ENCODE measurements at places on chromosomes 7 and 10.

- no peak for DNase-seq
These were observed 26.3 kb downstream of the SLC26A4 start for GRCh38 chr7:107686816-107687387.

DNA sequence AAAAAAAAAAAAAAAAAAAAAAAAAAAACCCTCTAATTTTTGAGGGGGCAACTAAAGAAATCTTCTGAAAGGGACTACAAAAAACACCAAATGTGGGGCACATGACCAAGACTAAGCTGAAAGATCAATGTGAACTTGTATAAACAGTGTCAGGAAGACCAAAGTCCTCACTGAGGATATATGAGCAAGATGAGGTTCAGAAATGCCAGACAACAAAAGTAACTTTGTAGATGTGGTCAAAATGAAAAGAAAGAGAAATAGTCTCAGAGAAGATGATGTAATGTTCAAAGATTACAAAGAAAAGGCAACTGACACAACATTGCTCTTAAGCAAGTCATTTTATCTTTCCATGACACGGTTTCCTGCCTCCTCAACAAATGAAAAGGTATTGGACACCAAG is 48.7 kb upstream of the PTPRZ1 start:
- no peak for DNase-seq

- peak; percentile 79 for DNase-seq
These were observed 807.5 kb upstream of the SORCS1 start for GRCh38 chr10:107971973-107972372.

- DNase-seq = no peak
These were observed 78.1 kb downstream of the HDAC9 start for GRCh38 chr7:18573410-18574234.

GRCh38 chr7:103680161-103681144 is 234.4 kb upstream of the SLC26A5 start:
- DNase-seq = no peak

GRCh38 chr7:479115-479947 is 40.3 kb downstream of the PDGFA start:
- DNase-seq = peak; percentile 12

- DNase-seq = peak; percentile 50
These were observed 618.3 kb upstream of the AUTS2 start for GRCh38 chr7:68980011-68980410.

- DNase-seq = no peak
These were observed 193.8 kb downstream of the ABCA13 start for GRCh38 chr7:48365010-48365409.

- DNase-seq = no peak
These were observed 73.0 kb downstream of the ZRANB1 start for GRCh38 chr10:125014836-125015355.

DNA sequence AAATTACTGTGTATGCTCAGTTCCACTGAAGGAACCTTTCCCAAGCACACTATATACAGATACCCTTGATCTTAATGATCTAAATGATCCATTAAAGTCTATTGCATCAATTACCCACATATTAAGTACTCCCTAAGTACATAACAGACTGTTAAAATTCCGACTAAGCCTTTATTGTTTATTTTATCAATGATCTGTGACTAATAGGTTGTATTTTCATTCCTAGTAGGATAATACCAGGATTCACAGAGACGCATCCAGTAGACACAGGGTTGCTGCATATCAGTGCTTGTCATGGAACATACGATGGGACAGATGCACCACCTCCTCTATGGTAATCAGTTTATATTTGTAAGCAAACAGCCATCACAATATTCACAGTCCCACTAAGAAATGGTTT is 159.6 kb upstream of the SLC26A5 start:
- DNase-seq = no peak

DNA sequence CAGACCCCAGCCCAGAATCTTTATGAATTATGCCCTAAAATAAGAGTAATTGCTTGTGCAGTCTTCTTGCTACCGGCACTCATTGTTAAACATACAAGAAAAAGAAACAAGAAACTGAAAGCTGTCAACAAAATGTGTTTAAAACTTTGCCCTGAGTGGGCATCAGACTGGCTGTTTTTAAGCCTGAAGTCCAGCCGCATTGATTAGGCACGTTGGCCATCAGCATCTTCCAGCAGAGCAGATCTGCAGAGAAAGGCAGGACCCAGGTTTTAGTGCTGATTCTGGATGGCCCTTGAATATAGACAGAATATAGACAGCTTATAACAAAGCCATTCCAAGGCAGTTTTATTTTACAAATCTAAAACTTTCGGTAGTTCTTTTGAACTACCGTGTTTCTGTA is 102.8 kb downstream of the POLL start:
- no peak for DNase-seq

GRCh38 chr7:48481235-48481634 is 310.0 kb downstream of the ABCA13 start:
- no peak for DNase-seq

- DNase-seq = peak; percentile 59
These were observed 167.6 kb downstream of the AMPH start for GRCh38 chr7:38463277-38464225.

GRCh38 chr10:82815680-82816079 is 940.7 kb downstream of the NRG3 start:
- no peak for DNase-seq

DNA sequence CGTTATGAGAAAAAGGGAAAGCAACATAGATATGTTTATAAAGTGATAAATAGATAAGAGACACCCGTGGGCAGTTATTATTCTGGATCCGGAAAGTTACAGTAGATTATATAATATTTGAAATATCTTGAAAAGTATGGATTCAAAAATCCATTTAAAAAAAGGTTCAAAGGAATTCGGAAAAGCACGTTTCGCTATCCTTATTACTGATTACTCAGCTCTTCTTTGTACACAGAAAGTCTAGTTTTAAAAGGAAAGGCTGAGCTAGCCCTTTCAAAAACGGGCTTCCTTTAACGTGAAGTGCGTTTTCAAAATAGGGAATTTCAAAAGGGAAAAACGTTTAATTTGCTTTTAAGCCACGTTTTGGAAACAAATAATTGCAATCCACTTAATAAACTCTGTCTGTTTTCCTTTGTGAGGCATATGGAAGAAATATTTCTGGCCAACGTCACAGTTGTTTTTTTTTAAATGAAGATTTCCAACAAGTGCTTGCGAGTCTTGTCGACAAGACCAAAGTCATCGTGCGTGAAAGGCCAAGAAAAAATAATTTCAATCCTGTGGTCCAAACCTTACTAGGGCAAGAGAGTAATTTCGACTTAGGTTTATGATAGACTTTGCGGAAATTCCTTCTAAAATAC is 2.2 kb upstream of the SKIDA1 start:
- peak; percentile 64 for DNase-seq

GRCh38 chr7:120402079-120402767 is 129.2 kb downstream of the KCND2 start:
- DNase-seq = no peak

DNA sequence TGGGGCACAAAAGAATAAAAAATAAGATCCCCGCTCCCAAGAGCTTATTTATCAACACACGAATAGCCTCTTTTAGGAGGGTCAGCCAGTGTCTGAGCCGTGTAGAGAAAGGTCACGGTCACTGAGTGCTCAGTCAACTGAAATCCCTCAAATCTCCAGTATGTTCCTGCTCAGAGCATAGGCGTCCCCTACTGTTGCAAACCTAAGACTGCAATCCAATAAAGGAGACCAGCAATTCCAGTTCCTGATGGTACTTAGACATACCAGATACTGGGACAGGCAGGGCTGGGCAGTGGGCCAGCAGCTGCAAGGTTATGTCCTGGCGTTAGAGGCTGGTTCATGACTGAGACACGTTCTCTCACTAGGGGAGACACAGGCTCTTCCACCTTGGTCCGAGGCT is 93.6 kb downstream of the CACNB2 start:
- no peak for DNase-seq

DNA sequence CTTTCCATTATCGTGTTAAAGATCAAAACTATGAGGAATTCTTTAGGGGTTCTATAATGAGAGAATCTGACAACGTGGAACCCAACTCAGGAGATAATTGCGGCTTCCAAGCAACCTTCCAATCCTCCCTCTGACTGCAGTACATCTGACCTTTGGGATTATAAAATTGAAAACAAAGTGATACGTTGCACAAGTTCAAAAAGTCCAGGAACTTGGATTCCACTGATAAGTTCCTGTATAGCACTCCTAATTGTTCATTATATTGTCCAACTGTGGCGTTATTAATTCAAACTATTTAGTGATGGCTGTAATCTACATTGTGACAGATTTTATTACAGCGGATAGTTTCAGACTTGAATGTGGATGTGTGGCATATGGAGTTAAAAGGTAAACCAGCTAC is 15.4 kb downstream of the MALRD1 start:
- no peak for DNase-seq

DNA sequence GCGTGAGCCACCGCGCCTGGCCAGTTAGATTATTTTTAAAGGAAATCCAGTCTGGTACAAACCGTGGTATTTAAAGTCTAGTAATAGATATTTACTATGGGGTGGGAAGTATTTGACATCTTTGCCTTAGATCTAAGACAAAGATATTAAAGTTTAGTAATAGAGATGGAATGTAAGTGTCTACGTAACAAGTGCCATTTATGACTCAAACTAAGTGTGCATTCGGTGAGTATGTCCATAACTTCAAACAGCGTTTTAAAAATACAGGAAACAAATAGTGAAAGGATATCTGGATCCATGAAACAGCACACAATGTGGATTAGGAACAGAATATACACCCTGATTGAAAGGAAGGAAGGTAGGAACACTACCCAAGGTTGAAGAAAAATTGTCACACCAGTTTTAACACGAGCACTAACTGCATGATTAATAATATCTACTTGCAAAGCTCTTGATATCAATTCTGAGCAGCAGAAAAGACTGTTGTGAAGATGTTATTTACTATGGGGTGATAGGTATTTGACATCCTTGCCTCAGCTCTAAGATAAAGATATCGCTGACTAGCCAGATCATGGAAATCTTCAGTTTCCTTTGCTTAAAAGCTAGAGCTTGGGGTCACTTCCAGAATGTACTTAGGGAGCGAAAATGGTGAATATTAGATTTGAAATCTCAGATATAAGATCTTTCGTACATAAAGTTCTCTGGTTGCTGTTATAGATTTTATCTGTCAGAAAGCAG is 48.7 kb downstream of the EPC1 start:
- DNase-seq = peak; percentile 54

DNA sequence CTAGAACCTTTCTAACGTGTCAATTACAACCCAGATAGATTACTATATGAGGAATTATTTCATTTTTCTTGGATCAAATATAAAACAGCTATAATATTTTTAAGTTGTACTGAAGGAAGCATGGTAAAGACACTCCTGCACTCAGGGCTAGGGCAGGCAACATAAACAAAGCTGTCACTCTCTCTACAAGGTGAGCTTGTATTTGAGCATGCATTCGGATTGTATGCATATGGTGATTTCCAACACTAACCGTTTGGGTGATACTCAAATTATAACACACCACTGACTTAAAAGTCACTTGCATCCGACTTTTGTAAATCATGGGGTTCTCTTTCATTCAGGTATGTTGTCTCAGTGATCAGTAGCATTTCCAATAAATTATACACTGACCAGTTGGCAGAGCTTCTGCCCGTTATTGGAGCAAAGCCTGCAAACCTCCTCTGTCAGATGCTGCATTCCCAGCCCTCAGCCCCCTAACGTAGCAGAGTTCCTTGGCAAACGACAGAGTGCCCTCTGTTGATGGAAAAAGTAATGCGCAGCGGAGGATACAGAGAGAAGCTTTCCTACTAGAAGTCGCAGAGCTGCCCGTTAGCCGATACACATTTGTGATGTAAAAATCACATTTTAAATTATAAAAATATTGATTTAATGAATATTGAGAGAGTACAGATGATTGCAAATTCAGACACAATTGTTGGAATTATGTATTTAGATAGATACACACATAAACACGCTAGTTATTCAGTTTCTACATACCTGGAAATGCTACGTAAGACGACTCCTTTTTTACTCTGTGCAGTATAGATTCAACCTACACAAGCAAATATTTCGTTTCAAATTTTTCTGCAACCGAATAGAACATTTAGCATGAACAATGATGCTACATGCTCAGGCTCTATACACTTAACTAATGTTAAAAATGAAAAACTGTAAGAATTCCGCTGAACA is 173.9 kb upstream of the SP4 start:
- DNase-seq = peak; percentile 29

GRCh38 chr7:3033581-3033980 is 10.1 kb downstream of the CARD11 start:
- no peak for DNase-seq

- no peak for DNase-seq
These were observed 472.7 kb upstream of the GALNT17 start for GRCh38 chr7:70659263-70659662.

DNA sequence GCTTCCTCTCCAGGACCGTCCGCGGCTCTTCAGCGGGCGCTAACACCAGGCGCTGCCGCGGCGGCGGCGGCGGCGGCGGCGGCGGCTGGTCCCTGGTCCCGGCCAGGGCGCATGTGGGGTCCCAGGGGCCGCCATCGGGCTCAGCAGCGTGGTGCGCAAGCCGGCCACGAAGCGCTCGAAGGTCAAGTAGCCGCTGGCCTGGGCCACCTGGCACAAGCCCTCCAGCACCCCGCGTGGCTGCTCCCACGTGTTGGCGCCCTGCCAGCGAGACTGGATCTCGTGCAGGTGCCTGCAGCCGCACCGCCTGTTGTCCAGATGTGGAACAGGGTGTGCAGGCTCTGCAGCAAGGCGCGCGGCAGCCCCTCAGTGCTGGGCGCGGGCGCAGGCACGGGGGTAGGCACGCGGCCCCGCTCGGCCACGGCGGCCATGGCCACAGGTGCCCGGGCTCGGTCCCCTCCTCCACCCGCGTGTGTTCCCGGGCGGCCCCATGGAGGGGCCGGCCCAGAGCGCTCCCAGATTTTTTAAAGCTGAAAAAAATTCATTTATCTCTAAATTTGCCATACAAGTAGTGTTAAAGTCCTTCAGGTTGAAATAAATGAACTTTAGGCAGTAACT is 884.2 kb upstream of the ZNF722 start:
- DNase-seq = no peak

DNA sequence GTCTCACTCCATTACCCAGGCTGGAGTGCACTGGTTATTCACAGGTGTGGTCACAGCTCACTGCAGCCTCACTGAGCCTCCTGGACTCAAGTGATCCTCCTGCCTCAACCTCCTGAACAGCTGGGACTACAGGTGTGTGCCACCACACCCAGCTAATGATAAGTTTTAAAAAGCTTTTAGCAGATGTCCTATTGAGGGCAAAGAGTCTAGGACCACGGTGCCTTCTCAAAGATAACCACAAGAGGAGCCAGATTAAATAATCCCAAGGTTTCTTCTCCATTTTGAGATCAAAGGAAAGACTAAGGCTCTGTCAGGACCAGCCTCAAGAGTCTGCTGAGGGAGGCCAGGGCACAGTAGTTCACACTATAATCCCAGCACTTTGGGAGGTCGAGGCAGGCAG is 4.7 kb downstream of the ATP5MF start:
- no peak for DNase-seq

DNA sequence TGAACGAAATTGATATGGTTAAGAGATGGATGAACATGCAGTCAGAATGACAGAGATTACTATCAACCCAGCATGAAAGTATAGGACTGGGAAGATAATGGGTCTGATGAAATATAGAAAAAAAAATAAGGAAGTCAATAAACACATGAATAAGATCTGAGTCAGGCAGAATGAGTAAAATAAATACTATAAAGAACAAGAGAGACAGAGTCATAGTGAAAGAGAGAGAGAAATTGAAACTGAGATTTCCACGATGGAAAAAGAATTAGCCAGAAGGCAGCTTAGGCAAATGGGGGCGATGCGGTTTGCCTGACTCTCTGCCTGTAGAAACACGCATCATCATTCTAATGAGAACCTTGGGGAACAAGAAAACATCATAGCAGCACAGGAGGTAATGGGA is 26.6 kb downstream of the SEMA3D start:
- peak; percentile 14 for DNase-seq

All from AG10803 (cell line).